ENCODE measurements at places on chromosomes 12 and 14. TPM values are rescaled to one million over a fixed set of nuclear protein-coding genes. Genes with fewer than 3 reads are reported as not detected.
A peak's percentile ranks its signal among the peaks of the same experiment; 100 is the strongest.

DNA sequence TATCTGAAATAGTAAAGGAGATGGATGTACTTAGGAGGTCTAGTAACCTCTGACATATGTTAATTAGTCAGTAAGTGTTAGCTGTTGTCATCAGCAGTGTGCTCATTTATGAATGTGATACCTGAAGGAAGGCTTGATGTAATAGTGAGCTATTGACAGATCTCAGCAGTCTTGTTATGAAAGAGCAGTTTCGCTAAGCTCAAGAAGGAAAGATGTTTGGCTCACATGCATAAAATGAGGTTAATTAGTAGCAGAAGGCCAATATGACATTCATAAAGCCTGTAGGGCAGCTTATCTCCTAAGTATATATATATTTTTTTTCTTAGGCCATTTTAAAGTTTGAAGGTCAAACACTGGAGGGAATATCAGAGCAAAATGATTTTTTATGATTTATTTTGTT is 2.8 kb downstream of the FAM234B start:
- no peak for ATAC-seq

GRCh38 chr14:101600336-101600890 is 39.1 kb downstream of the DIO3 start:
- ATAC-seq, result no peak

DNA sequence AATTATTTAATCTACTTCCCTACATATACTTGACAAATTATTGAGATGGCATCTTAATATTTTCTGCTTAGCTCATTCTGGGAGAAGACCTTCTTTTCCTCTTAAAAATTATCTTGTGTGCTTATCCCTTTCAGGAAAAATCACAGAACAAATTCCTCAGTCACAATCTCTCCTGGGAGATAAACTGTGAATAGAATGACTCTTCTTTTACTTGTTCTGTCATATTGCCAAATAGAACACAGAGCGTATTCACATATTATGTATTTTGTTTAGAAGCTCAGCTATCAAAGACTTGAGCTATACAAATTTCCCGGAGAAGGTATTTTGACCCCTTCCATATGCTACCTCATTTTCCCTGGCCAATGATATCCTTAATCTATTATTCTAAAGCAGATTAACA is 146.7 kb downstream of the TMEM117 start:
- ATAC-seq, result no peak

DNA sequence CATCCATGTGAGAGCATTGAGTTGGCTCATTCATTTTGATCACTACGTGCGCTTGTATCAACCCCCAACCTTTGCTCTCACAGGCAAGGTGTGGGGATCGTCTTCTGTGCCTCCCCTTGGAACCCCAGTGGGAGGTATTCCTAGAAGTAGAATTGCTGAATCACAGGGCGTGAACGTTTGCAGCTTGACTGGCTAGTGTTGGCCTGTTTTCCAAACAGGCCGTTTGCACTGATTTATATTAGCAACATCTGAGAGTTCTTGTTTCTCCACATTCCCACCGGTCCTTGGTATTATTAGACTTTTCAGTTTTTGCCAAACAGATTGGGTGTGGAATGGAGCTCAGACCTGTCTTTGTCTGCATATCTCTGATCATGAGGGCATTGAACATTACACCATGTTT is 288.6 kb upstream of the PWP1 start:
- ATAC-seq, result peak; percentile 88

DNA sequence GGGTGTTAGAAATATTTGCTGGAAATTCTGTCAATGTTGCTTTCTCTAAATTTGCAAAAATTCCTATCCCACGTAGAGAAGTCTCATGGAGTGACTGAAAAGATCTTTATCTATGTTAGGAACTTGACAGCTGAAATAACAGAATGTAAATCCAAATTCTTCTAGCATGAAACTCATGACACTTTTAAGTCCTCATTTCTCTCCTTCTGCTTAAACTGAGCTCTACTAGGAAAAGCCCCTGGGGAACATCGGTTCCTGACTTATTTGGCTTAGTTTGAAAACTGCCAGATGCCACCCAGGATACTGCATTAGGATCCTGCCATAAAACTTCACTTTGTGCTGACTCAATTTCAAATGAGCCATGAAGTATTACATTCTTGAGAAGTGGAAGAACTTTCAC is 426.0 kb downstream of the GALC start:
- ATAC-seq, result peak; percentile 90

- no peak for ATAC-seq
Measured at GRCh38 chr12:82608706-82609105, 78.0 kb upstream of the TMTC2 start.

DNA sequence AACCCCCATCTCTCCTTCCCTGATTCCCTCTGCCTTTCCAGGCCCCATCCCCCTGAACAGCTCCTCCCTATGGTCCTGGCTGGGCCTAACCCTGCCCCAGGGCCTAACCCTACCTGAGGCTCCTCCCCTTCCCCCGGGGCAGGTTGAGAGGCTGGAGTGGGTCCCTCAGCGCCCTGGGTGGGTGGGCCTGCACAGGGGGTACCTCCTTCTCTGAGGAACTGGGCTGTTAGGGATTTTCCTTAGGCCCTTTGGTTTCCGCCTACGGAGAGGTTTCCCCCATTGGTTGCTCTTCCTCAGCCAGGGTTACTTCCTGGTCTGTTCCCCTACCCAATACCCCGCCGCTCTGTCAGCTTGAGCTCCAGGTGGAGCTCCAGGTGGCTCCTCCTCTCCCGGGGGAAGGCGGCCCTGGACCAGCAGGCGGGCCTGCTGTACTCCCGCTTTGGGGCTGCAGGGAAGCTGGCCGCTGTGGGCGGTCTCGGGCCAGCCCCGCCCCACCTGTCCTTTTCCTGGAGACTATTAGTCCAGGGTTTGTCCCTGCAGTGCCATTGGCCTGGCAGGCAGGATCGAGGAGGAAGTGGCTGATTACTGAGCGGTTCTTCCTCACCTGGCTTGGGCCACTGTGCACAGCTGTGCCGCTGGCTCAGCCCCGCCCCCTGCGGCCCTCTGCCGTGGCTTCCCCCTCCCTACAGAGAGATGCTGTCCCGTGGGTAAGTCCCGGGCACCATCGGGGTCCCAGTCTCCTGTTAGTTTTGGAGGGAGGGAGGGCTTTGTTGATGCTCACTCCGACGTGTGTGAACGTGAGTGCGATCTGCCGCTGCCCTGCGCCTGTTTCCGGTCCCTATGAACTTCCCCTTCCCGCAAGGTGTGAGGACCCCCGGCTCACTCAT is 2.5 kb downstream of the C12orf57 start:
- peak; percentile 4 for ATAC-seq

DNA sequence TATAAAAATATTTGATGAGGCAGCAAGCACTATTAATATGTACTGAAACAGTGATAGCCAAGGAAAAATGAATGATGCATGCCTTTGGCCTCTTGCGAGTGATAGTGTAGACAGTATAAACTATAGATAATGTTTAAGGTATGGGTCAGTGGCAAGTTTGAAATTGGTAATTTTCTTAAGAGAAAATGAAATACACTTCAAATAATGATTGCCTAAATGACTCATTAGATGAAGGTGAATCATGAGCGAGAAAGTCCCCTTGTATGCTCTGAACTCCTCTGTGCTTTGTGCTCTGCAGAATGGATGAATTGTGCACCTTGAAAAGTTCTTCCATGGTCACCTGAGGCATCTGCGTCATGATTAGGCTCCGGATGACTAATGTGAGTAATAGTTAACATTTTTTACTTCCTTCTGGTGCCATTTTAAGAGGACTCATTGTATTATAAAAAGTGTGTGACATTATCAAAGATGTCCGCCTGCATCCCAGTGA is 84.9 kb upstream of the RTL1 start:
- ATAC-seq, result no peak

DNA sequence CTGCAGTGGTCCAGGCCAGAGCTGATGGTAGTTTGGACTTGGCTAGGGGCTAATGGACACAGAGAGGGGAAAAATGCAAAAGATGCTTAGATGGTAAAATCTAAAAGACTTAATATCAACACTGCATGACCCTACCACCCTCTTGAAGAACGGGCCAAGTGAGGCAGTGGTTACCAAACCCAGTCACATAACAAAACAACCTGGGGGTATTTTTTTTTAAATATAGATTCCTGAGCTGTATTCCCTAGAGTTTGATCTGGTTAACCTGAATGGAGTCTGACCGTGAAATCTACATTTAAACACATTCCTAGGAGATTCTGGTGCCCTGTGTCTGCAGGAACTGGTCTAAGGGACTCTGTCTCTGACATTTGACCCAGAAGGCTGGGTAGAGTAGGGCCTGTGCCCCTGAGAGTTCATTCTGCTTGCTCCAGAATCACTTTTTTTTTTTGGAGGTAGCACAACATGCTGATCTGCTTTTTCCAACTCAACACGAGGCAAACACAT is 15.7 kb downstream of the ABHD4 start:
- no peak for ATAC-seq

DNA sequence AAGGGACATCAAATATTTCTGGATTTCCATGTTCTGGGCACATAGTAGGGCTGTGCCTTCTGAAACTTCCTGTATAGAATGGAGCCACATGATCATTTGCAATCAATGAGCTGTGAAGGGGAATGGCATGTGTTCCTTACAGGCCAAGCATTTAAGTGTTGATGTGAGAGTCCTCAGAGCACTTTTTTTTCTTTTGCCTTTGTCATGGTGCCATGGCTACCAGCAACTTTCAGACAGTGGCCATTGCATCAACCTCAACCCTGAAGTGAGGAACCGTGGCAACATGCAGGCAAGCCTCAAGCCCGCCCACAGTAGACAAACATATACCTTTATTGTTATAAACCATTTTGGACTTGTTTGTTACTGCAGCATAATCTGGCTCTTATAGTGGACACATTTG is 948.1 kb downstream of the NRXN3 start:
- ATAC-seq, result no peak

- ATAC-seq, result peak; percentile 60
Measured at GRCh38 chr14:73339846-73340595, 102.7 kb downstream of the PAPLN start.

DNA sequence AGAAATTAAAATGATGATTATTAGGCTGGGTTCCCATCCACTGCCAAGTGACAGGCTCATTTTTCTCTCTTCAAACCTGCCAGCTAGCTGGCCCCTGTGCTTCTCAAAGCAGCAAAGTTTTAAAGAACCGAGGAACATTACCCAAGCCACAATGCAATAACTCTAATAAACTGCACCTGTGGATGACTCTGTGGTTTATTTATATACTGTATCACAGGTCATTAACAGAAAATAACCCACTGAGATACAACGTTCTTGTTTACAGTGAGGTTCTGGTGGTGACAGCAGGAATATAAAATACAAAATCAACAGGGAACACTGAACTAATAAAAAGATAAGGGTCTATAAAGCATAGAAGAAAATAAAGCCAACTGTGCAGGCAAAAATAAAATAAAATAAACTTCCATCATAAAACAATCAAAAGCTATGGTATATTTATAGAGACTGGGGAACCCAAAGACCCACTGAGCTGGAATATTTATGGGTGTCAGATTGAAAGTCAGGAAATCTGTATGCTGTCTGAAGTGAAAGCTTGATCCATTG is 472.9 kb downstream of the NOVA1 start:
- ATAC-seq, result no peak

- peak; percentile 93 for ATAC-seq
Measured at GRCh38 chr14:20836668-20837338, 34.2 kb upstream of the RNASE1 start.

DNA sequence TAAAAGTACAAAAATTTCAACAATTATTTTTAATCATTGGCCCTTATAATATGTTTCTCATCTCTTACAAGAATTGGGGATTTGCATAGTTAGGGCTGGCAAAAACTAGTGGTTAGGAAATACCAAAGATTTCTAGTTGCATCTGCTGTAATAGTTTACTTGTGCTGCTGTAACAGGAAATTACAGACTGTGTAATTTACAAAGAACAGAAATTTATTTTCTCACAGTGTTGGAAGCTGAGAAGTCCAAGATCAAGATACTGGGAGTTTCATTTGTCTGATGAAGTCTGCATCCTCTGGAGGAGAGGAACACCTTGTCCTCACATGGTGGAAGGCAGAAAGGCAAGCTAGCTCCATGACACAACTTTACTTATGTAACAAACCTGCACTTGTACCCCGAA is 157.0 kb downstream of the FLRT2 start:
- no peak for ATAC-seq

DNA sequence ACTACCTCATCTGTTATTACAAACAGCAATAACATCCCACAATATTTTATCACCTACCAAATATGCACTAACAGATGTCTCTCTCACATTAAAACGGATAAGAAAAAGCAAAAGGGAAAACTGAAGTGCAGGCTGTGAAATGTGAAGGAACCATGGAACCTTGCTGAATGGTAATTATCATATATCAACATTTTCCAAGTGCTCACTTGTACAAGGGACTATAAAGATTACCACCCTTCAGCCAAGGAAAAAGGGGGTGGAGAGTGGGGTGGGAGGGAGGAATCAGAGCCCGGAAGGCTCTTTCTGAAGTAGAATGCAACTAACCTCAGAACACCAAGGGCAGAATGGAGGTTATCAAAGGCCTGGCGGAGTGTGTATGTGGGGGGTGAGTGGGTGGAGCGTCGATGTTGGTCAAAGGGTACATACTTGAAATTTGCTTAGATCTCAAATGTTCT is 1.2 kb downstream of the SNX6 start:
- no peak for ATAC-seq

DNA sequence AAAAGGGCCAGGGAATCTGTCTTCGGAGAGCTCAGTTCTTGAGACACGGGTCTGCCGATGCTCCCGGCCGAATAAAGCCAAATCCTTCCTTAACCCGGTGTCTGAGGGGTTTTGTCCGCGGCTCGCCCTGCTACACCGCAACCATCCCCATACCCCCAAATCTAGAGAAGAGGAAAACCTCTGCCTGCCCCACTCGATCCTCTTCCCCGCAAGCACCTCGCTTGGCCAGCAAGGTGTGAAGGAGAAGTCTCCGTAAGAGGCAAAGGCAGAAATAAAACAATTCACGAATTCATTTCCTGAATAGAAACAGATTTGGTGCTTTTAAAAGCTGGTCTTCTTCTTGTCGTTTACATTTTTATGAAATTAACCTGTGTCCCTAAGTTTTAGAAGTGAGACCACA is 67.3 kb upstream of the GALNT9 start:
- ATAC-seq, result no peak

GRCh38 chr12:78641837-78642423 is 222.6 kb upstream of the SYT1 start:
- no peak for ATAC-seq

DNA sequence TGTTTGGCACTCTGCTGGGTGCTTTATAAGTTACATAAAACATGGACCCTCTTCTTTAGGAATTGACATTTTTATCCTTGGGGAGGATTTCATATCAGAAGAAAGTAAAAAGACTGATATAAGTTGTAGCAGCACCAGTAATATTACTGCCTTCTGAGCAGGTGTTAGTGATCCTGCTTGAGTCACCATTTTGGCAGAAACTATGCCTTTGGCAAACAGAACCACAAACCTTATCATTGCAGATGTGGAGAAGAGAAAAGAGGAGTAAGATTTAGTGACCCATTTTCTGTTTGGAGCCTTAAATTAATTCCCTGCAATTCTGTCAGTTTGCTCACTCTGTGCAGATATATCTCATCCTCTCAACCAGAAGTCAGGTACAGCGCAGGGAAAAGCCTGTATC is 23.0 kb downstream of the ZNF410 start:
- no peak for ATAC-seq

The OR4E2 gene
- not detected for total RNA-seq

The PROX2 gene
- total RNA-seq, result 1.00 TPM

The C14orf119 gene
- 58.9 TPM for total RNA-seq

The RNASE7 gene
- total RNA-seq, result 0.30 TPM

The CCDC184 gene
- 38.3 TPM for total RNA-seq

The MIPOL1 gene
- 16.3 TPM for total RNA-seq

The GDF3 gene
- total RNA-seq, result 0.21 TPM

The MOK gene
- 28.0 TPM for total RNA-seq

Measured in motor neuron (in vitro differentiated cells).